Stimulated activated CD4-positive, alpha-beta T cell treated with anti-CD3 and anti-CD28 coated beads, Interleukin-1b, Interleukin-23, amount 100 ng/mL, for 4 hours (primary cell): ENCODE measurements at places on chromosomes 3 and 15.

DNA sequence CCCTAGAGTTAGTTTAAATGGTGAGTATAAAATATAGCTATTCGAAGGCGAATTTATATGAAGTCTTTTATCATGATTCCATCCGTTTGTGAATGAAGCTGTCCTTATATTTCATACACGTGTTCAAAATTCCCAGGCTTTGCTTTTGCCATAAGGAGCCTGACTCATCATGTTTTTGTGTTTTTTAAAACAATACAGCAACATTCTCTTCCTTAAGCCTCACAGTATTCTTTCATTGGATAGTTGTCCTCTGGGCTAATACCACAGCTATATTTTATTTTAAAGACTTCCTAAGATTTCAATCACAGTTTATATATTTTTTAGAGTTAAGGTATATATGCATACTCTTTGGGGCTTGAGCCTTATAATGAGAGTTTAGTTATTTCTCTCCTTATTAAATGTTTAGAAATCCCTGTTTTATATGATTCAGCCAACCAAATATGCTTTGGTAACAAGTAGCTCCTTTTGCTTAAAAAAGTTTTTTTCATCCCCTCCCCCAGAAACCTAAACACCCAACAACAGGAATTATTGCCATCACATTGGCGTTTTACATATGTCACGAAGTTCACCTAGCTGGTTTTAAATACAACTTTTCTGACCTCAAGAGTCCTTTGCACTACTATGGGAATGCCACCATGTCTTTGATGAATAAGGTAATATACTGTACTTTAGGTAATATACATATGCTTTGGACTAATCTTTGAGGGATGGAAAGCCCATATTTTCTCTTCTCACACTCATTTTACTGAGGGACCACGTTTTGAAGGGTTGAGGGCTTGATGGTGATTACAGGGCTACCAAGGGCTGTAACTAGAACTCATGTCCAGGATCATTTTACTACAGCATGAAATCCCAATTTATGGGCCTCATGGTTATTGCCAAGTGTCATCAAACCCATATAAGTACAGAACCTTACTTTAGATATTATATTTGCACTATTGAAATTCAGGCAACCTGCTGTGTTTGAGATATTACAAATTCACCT is 28.5 kb downstream of the ST3GAL6 start:
- no peak for DNase-seq

DNA sequence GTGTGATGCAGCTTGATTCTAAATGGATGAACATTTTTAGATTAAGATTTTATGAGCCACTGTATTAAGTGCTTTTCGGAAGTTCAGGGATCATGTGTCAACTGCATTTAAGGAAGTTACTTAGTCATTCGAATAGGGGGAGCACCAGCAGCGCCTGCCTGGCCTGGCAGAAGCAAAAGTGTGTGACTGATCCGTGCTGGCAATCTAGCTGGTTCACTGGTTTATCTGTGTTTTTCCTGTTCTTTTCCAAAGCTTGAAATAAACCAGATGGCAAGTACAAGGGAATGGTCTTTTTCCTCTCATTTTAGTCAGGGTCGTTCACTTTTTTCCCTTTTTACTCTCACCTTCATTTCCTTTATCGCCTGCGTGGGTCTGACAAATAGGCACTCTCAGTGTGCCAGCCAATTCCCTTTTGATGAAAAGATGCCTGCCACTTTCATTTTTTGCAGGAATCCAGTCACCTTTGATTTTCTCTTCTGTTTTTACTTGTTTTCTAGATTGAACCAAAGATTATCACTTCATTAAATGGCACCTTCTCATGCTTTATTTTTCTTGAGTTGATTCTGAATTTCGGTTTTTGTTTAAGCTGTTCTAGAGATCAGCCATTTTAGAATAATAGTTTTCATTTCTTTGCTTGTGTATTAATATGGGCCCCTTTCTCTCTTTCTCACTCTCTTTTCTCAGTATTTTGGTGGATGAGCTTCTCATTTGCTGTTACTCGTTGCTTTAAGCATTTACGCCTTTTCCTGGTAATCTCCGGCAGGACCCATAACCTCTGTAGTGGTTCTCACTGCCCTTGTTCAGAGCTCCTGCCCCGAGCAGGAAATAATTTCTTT is 2.8 kb downstream of the ABHD2 start:
- peak; percentile 21 for DNase-seq

GRCh38 chr3:86792316-86792715 is 198.6 kb downstream of the VGLL3 start:
- no peak for DNase-seq

GRCh38 chr3:100536093-100536492 is 43.7 kb downstream of the TMEM45A start:
- no peak for DNase-seq

DNA sequence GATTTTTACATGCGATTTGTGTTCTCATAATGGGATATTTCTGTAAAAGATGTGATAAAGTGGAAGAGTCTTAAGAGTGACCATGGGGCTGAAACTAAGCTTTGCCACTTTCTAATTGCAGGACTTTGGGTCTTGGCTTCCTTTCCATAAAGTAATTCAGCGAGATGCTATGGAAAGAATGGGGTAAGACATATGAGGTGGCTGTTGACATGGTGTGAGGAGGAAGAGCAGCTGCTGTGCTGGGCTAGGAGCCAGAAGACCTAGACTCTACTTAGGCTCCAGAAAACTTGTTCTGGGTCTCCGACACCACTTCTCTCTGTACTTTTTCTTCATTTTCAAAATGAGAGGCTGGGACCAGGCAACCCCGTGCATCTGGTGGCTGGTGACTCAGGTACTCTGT is 654.5 kb upstream of the CFAP20DC start:
- DNase-seq = no peak

DNA sequence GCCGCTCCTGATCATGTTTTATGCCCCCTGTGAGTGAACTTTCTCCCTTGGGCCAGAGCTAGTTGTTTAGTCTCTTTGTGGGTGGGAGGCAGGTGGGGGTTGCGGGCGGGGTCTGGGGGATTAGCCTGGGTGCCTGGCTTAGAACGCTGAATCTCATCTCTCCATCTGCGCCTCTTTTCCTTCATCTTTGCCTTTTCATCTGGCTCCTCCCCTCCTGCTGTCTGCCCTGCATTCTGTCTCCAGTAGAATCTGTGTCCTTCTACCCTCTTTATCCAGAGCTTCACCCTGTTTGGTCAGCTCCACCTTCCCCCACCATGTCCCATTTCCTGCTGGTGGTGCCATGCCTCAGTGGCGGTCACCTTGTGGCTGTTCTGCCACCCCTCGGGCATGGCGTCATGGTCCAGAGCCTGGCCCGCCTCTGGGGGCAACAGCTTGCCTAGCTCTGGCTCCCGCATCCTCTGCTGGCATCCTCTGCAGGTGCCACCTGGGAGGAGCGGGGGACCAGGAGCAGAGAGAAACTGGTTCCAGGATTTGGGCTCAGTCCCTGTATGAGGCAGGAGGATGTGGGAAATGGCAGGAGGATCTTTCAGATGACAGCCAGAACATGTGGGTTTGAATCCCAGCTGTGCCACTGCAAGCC is 44.3 kb downstream of the PDIA5 start:
- no peak for DNase-seq

DNA sequence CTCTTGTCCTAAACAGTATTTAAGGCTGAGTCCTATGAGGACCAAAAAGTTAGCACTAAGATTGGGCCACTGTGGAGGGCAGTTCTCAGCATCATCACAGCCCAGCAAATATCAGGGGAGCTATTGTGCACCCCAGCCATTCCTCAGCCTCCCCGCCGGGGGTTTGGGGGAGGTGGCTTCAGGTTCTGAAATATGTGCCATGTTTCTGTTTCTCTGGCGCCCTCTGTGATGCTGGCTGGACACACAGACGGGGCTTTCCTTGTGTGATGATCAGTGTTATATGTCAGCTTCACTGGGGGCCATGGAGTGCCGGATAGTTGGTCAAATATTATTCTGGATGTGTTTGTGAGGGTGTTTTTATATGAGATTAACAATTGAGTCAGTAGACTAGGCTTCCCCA is 106.8 kb downstream of the GABRG3 start:
- no peak for DNase-seq

DNA sequence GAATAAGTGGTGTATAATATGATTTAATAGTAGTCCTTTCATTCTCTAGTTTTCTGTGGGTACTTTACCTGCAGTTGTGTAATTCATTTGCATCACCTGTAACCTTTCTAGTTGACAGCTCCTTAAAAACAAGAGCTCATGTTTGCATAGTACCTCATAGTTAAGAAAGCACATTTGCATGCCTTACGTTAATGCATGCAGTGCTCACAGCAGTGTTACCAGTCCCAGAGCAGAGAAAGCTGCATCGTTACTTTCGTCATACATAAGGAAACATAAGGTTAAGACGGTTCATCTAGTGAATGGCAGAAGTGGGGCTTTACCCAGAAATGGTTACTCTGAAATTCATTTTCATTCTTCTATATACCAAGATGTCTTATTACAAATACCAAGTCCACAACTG is 111.3 kb downstream of the AKAP13 start:
- DNase-seq = no peak

GRCh38 chr3:71847794-71848193 is 62.8 kb upstream of the PROK2 start:
- no peak for DNase-seq

GRCh38 chr3:129663045-129663446 is 56.6 kb upstream of the PLXND1 start:
- no peak for DNase-seq

DNA sequence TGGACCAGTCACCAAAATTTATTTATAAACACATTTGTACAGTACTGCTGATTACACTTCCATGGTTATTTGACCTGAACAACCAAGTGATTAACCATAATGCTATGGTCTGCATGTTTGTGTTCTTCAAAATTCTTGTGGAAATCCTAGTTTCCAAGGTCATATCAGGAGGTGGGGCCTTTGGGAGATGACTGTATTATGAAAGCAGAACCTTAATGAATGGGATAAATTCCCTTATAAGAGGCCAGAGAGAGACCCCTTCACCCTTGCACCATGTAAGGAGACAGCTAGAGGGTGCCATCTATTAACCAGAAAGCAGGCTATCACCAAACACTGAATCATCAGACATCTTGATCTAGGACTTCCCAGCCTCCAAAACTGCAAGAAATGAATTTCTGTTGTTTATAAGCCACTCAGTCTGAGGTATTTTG is 1.9 kb downstream of the SCAPER start:
- DNase-seq = no peak

- no peak for DNase-seq
Observed at GRCh38 chr3:101279765-101280385, 40.5 kb downstream of the IMPG2 start.
